ENCODE measurements at places on chromosomes 5 and 9.

GRCh38 chr9:108664309-108665255 lies 191.2 kb downstream of the ACTL7B start:
- no peak for DNase-seq

DNA sequence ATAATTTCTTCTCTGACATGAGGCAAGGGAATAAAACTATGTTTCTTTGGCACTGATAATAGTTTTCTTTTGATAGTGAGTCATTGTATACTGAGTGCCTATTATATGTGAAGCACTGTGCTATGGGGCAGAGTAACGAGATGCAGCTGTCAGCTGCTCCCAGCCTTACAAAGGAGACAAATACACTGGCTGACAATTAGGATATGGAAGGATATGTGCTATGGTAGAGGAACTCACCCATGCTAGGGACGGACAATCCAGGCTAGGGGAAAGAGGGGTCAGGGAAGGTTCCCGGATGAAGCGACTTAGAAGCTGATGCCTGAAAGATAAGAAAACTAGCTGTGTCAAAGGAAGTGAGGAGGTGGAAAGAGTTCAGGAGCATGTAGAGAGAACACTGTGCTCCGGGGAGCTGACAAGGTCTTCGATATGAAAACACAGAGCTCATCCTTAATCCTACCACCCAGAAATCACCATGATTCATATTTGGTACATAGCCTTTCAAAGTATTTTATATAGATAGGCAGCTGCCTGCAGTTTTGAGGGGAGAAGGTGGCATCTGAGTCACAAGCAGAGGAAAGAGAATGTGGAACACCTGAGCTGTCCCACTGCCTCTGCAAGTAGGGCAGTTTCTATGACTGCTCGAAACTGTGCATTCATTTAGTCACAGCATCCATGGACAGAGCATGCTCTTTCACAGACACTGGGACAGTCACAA lies 12.1 kb downstream of the BSPRY start:
- DNase-seq: peak; percentile 35

- no peak for DNase-seq
Observed at GRCh38 chr9:111969061-111969460, 72.4 kb downstream of the UGCG start.

DNA sequence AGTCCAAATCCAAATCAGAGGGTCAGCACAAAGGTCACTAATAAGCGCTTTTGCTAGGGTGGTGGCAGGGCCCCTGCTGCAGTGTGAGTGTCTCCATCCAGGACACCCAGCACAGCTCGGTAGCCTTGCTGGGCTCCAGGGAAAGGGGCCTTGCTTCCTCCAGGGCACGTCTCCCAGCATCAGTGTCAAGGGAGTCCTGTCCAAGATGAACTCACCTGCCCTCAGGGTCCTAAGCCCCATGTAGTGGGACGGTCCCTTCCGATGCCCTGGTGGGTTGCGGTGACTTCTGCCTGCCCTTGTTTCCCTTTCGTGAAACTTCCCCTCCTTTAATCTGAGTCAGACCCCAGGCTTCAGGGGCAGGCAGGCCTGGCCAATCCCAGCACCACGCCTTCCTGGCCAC lies 101.7 kb downstream of the ZNF354C start:
- DNase-seq: no peak

DNA sequence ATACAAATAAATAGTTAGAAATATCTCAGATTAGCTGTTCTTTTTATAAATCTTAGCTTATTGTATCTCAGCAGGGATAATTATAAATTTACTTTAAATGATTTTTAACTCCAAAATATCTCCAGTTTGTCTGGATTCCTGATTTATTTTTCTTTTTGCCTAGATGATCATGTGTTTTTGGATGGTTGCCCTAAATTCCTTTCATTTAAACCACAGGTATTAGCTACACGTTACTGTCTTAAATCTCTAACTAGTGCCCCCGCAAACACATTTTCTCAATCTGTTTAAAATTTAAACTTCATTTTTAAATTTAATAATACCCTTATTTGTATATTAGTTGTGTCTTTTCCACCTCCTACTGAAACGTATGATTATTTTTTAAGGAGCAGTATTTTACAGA lies 5.6 kb downstream of the FER start:
- no peak for DNase-seq
